Foreskin melanocyte (primary cell): ENCODE measurements at places on chromosomes 12 and 14.
A peak's percentile ranks its signal among the peaks of the same experiment; 100 is the strongest.

- DNase-seq = no peak
Measured at GRCh38 chr14:31877255-31877798, 199.8 kb upstream of the ARHGAP5 start.

DNA sequence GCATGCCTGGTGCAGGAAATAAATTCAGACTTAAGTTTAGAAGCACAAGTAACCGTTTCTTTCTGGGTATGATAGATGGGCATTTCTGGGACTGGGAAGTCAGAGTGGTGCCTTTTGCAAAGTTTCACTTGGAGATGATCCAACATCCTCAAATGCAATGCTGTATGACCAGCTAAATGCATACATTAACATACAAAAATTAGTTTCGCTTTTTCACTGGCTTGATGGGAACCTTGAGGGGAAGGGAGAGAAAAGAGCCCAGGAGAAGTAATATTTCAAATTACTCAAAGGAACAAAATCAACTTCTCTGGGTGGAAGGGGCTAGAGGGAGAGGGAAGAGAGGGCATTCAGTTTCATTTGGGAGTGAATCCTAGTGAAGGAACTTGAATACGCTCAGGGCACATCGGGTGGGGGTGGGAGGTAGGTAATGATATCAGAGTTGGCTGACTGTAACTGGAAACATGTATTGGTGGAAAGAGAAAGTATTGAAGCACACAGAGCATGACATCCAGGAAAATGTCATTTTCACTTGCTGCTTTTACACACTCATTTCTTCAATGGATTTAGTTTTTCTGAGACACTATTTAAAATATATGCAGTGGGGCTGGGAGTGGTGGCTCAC lies 175.5 kb downstream of the PTPRO start:
- peak; percentile 36 for DNase-seq

GRCh38 chr14:68626386-68626785 lies 166.5 kb downstream of the ZFP36L1 start:
- no peak for DNase-seq

GRCh38 chr12:11482955-11483354 lies 87.6 kb upstream of the PRB2 start:
- no peak for DNase-seq

DNA sequence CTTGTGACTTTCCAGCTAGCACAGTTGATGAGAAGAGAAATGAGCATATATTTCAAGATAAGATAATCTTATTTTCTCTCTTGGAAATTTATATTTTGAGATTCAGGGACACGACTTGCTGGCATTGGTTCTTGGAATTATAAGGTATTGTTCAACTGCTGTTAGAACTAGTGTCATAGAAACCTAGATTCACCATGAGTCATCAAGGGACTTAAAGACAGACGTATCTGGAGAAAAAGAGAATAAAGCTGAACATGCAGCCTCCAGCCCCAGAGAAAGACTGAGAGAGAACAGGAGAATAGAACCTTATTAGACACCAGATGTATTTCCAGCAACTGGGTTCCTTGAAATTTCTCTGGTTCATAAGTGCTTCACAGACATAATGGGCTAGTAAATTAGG lies 194.4 kb upstream of the PPFIA2 start:
- DNase-seq = no peak

DNA sequence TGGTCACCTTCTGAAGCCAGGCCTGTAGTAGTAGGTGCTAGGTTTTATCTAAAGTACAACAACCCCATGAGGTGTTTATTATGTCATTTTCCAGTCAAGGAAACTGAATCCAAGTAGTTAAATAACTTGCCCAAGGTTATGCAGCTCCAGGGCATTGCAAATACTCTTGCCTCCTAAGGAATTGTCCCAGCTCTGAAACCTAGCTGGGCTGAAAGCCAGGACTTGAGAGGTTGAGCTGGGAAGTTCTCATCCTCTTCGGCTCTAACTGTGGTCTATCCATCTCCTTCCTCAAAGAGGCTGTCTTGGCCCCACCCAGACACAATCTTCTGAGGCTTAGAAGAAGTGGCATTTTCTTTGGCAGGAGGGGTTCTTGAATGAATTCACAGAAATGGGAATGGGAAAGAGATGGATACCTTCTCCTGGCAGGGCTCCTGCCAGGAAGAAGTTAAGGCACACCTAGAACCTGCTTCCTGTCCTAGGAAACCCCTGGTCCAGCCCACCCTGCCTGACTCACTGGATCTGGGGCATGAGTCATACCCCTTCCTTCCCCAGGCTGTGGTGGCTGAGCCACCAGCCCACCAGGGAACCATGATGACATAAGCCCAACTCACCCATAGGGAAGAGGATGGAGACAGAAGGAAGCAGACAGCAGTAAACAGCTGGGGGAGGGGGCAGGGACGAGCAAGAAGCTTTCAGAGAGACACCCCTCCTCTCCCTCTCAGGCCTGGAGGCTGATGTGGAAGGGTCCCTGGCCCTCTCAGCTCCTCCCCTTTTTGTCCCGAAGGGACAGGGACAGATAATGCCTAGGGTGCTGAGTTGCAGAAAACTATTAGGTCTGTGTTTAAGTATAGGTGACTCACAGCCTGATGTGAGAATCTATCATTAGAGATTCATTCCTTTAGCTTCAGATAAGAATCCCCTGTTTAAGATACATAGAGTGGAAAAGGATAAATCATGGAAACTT lies 2.1 kb upstream of the PLEK2 start:
- DNase-seq = no peak

- DNase-seq = no peak
Measured at GRCh38 chr12:98719515-98720504, 74.7 kb downstream of the APAF1 start.

GRCh38 chr12:27615331-27615891 lies 80.8 kb upstream of the REP15 start:
- peak; percentile 77 for DNase-seq

DNA sequence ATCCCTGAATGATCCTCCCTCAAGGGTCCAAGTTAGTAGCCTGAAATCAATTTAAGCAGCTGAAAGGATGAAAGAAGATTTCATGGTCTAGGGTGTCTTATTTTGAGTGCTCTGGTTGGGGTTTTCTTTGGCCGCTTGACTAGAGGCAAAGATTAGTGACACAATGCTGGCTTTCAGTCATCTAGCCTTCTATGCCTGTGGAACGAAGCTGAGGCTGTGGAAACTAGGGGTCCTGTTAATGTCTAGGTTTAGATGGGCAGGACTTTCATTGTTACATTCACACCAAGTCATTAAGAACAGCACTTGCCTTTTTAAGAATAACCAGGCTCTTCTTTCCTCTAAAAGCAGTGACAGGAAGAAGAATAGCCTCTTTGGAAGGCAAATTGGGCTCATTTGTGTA lies 253.8 kb upstream of the E2F7 start:
- DNase-seq = no peak

- no peak for DNase-seq
Measured at GRCh38 chr12:131119936-131120335, 166.2 kb downstream of the ADGRD1 start.
